ENCODE measurements at places on chromosomes 2 and 18.

DNA sequence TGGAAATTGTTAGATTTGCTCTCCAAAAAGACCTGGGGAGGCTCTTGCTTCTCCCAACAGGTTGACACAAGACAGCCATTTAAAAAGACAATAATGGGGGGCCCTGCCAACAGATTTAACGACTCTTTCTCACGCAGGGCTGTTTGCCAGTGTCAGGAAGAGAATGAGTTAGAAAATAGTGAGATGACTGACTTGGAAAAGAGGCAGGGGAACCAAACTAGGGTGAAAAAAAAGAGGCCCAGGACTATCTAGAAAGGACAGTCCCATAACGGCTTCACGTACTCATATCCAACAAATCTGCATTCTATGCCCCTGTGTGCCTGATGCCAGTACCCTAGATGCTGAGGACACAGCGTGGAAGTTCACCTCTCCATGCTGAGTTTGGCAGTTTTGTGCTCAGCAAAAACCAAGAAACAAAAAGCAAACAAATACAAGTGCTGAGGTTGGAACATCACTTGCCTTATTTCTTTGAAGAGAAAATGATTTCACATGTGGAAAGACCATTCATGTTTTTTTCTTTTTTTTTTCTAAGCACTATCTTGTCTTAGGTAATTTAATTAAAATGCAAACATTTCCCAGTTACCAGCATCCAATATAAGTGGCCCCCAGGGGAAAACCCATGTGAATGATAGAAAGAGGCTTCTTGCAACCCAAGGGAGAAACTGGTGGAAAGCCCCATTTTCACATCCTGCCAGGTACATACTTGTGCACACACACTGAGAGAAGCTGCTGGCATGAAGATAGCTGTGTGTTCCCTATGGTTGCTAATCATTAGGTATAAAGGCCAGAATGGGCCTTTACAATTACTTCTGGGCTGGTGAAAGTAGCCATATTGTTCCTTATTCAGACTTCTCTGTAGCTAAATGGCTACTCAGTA lies 10.6 kb upstream of the WIPF1 start:
- no peak for DNase-seq

DNA sequence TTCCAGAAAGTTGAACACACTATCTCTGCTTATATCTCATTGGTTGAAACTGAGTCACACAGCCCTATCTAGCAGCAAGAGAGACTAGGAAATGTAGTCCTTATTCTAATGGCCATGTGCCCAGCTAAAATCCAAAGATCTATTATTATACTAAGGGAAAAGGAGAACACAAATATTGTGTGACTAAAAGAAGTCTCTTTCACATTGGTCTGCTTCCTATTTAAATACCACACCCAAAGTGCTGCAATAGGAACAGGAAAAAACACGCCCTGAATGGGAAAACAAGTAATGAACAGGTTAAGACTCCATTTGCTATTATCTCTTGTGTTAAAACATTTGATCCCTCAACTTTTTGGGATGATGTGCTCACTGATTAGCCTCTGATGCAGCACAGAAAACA lies 86.8 kb upstream of the BARD1 start:
- no peak for DNase-seq

DNA sequence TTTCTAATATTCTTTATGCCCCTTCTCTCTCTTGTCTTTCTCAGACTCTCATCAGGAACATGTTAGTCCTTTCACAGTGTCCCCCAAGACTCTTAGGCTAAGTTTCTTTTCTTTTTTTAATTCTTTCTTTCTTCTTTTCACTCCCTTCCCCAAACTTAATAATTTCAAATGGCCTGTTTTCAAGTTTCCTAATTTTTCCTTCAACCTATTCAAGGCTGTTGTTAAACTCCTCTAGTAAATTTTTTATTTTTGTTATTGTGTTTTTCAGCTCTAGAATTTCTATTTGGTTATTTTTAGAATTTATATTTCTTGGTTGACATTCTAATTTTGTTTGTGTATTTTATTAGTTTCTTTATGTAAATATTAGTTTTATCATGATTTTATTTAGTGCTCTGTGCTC lies 236.6 kb upstream of the GYPC start:
- no peak for DNase-seq

GRCh38 chr2:162091325-162092007 lies 17.5 kb upstream of the DPP4 start:
- no peak for DNase-seq

DNA sequence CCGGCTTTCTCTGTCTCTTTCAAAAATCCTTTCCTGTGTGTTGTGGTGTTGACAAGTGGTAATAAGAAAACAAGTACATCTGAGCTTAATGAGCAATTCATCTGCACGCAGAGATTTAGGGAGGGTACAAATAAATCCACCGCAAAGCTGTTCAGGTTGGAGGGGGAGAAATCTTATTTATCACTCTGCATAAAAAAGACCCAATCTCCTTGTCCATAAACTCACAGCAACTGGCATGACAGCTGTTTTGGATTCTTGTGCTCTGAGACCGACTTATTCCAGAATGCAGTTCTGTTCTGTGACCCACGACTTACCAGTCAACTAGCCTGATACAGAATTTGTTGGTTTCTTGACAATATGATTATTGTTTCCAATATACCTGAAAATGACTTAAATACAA lies 380.1 kb downstream of the SOX11 start:
- no peak for DNase-seq

- DNase-seq = no peak
These were observed 25.9 kb downstream of the COL5A2 start for GRCh38 chr2:189153619-189154018.

DNA sequence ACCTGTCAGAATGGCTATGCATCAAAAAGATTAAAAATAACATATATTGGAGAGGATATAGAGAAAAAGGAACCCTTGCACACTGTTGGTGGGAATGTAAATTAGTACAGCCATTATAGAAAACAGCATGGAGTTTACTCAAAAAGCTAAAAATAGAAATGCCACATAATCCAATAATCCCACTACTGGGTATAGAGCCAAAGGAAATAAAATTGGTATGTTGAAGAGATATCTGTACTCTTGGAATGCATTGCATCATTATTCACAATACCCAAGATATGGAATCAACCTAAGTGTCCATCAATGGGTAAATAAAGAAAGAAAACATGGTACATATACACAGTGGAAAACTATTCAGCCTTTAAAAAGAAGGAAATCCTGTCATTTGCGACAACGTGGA lies 77.2 kb downstream of the C1D start:
- no peak for DNase-seq

- no peak for DNase-seq
These were observed 330.5 kb upstream of the SLC39A10 start for GRCh38 chr2:195326537-195326936.

GRCh38 chr2:96402591-96402990 lies 67.0 kb downstream of the NCAPH start:
- no peak for DNase-seq

GRCh38 chr2:38653715-38654527 lies 12.0 kb upstream of the GALM start:
- DNase-seq = no peak

- no peak for DNase-seq
These were observed 97.6 kb downstream of the LYPD6B start for GRCh38 chr2:149136111-149136510.

- no peak for DNase-seq
These were observed 20.9 kb downstream of the GREB1L start for GRCh38 chr18:21262979-21263378.

DNA sequence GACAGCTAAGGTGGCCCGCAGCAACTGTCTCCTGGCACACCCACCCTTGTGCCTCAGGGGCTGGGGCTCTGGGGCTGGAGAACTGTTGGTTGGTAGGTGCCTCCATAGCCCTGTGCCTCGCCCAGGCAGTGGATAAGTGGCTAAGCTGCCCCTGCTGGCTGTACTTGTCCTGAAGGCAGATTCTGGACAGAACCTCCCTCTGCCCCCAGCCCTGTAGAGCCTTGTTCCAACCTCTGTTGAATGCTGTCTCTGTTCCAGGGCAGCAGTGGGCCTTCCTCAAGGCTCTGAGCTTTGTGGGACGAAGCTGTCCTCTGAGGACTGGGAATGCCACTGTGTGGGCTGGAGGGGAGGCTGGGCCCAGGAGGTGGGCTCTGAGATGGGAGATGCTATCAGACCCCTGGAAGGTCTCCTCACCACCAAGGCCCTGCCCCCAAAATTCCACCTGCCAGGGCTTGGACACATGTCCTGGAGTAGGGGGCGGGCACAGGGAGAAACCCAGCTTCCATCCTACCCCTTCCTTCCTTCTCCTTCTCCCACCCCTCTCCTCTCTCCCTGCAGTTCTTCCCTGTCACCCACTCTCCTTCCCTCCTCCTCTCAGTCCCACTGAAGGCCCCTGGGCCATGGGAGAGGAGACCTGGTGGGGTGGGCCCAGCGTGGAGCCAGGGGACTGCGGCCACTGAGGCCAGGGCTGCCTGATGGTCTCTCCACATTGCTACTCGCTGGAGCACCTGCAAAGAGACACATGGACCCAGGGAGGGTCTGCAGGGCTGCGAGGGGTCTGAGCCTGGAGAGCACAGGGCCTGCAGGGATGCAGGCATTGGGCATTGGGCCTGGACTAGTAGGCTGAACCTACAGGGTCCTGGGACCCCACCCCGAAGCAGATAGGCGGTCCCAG lies 1.7 kb upstream of the PDCD1 start:
- no peak for DNase-seq

- DNase-seq = no peak
These were observed 378.4 kb upstream of the HNRNPA3 start for GRCh38 chr2:176834226-176834625.

- no peak for DNase-seq
These were observed 28.9 kb upstream of the TOGARAM2 start for GRCh38 chr2:28951910-28952835.

- no peak for DNase-seq
These were observed 51.6 kb upstream of the CD28 start for GRCh38 chr2:203654826-203655225.

DNA sequence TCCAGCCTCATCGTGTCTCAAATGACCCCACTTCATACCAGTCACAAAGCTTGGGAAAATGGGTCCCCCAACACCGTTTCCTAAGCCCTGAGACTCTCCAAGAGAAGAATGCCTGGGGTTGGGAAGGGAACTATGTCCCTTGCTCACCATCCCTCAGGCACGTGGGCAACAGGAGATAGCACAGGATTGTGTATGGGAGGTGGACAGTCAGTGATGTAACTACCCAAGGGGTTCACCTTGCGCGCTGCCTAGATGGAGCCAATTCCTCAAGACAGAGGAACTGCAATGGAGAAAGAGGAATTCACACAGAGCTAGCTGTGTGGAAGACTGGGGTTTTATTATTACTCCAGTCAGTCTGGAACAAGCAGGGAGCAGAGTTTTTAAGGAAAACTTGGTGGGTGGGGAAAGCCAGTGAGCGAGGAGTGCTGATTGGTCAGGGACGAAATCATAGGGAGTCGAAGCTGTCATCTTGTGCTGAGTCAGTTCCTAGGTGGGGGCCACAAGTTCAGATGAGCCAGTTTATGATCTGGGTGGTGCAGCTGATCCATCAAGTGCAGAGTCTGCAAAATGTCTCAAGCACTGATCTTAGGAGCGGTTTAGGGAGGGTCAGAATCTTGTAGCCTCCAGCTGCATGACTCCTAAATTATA lies 13.8 kb upstream of the CXCR1 start:
- DNase-seq = no peak

GRCh38 chr18:44098551-44099098 lies 582.1 kb upstream of the SETBP1 start:
- DNase-seq = no peak

GRCh38 chr2:186031229-186031628 lies 292.6 kb downstream of the FSIP2 start:
- no peak for DNase-seq

- peak; percentile 43 for DNase-seq
These were observed 265.4 kb upstream of the HDAC4 start for GRCh38 chr2:239666053-239666854.

Data from DMS79 (cell line).